GM23248 (cell line): ENCODE measurements at places on chromosomes 4 and X. TPM values are rescaled to one million over a fixed set of nuclear protein-coding genes. Genes with fewer than 3 reads are reported as not detected.

TENM3 gene
- total RNA-seq = 8.1 and 16.3 TPM in 2 replicates

RTL9 gene
- total RNA-seq = 0.13 and 0.97 TPM in 2 replicates

PRSS12 gene
- total RNA-seq = 30.0 and 33.6 TPM in 2 replicates

PPP4R3C gene
- total RNA-seq = not detected in 2 replicates

DNA sequence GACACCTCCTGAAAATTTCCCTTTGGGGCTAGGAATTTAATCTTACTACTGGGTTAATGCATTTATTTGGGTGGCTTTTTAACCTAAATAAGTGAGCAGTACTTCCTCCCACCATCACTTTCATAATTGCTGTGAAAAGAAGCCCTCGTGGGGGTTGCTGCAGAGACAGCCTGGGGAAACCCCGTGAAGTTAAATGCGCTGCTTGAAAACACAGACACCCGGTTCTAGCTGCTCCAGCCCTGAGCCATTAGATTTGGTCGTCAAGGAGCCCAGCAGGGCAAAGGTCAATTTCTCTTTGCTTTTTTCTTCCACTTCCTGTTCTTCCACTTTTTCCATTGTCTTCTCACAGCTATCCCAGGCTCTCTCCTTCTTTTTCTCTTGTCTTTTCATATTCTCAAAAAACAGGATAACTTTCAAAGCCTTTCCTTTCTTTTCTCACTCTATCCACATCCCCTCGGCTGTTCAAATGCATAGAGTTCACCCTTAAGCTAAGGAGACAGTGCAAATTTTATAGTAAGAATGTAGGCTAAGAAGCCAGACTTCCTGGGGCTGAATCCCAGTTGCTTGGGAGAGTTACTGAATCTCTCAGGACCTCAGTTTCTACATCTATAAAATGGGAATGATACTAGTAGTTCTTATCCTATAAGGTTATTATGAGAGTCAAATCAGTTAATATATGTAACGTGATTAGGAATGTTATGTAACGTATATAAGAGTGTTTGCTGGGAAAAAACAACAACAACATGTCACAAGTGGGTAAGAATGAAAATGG is 91.5 kb upstream of the ZNF827 start:
- no peak for DNase-seq
- H3K27ac ChIP-seq = no peak overlapping the region
- H3K4me3 ChIP-seq = no peak overlapping the region
- H3K27me3 ChIP-seq = no peaks in the 10 kb centered on the region

- DNase-seq = no peak
- H3K36me3 ChIP-seq = no peaks in the 10 kb centered on the region
- no peak overlapping the region for H3K4me3 ChIP-seq
These were observed 37.7 kb downstream of the PALLD start for GRCh38 chr4:168534535-168534934.

GRCh38 chr4:20474119-20474518 is 222.4 kb downstream of the SLIT2 start:
- no peak overlapping the region for H3K27ac ChIP-seq
- H3K27me3 ChIP-seq = no peaks in the 10 kb centered on the region
- no peaks in the 10 kb centered on the region for H3K36me3 ChIP-seq
- H3K4me1 ChIP-seq = no peaks in the 10 kb centered on the region
- no peak overlapping the region for H3K4me3 ChIP-seq
- DNase-seq = peak; percentile 51

GRCh38 chr4:93319041-93319440 is 509.5 kb upstream of the ATOH1 start:
- no peaks in the 10 kb centered on the region for H3K36me3 ChIP-seq
- no peaks in the 10 kb centered on the region for H3K4me1 ChIP-seq
- H3K27me3 ChIP-seq = no peaks in the 10 kb centered on the region

- H3K4me3 ChIP-seq = no peak overlapping the region
- H3K36me3 ChIP-seq = no peaks in the 10 kb centered on the region
- no peak for DNase-seq
- no peaks in the 10 kb centered on the region for H3K4me1 ChIP-seq
These were observed 46.5 kb upstream of the RELL1 start for GRCh38 chr4:37732526-37733186.

DNA sequence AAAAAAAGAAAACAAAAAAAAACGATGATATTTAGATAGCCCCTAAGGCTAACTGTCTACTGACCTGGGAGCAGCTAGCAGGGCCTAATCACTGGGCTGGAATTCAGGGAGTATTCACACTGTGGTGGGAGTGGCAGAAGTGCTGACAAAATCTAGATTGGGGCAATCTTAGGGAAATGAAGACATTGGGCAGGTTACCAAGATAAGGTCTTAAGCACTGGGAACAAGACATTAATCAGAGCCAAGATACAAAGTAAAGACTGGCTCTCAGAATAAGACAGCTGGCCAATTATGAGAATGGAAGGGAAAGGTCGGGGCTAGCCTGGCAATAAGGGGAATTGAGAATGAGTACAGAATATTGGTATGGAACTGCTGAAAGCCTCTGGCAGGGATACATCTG is 100.2 kb upstream of the GRIA3 start:
- DNase-seq = peak; percentile 36
- H3K36me3 ChIP-seq = no peaks in the 10 kb centered on the region
- peak overlapping the region; percentile 87 for H3K27ac ChIP-seq
- no peak overlapping the region for H3K4me3 ChIP-seq
- peaks cover 52% of the 10 kb centered on the region for H3K4me1 ChIP-seq

GRCh38 chr4:100823066-100823992 is 305.5 kb upstream of the EMCN start:
- H3K27me3 ChIP-seq = no peaks in the 10 kb centered on the region
- no peak overlapping the region for H3K27ac ChIP-seq
- DNase-seq = peak; percentile 7
- H3K36me3 ChIP-seq = no peaks in the 10 kb centered on the region
- H3K4me1 ChIP-seq = peaks cover 7% of the 10 kb centered on the region

DNA sequence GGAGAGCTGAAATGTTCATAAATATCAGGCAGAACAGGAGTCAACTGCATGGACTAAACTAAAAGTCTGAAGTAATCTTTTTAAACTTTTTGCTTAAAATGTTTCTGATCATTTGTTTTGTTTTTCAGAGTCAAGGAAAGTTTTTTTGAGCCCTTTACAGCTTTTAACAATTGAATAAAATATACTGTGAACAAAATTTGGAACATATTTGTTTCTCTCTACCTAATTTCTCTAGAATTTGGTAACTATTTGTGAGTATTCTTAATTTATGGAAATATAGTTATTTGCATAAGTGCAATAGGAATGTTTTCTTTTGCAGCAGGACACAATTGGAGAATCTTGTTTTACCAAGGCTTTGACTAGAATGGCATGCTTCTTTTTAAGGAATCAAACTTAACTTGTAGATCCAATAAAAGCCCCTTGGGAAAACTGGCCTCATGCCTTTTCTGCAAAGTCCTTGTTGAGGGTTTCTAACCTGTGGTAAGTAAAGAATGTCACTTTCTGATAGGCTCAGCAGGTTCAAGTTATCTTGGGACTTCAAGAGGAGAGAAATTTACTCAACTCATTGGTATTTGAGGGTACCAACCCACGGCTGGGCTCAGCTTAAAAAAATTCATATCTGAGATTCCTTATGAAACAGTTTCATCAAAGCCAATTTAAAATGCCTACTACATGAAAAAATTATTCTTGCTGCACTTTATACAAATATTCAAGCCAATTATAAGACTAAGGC is 91.5 kb downstream of the UPRT start:
- H3K36me3 ChIP-seq = no peaks in the 10 kb centered on the region
- no peak for DNase-seq
- no peak overlapping the region for H3K27ac ChIP-seq
- H3K4me3 ChIP-seq = no peak overlapping the region
- H3K27me3 ChIP-seq = no peaks in the 10 kb centered on the region

- H3K36me3 ChIP-seq = no peaks in the 10 kb centered on the region
- H3K27ac ChIP-seq = no peak overlapping the region
These were observed 91.8 kb upstream of the HPRT1 start for GRCh38 chrX:134368126-134368525.

DNA sequence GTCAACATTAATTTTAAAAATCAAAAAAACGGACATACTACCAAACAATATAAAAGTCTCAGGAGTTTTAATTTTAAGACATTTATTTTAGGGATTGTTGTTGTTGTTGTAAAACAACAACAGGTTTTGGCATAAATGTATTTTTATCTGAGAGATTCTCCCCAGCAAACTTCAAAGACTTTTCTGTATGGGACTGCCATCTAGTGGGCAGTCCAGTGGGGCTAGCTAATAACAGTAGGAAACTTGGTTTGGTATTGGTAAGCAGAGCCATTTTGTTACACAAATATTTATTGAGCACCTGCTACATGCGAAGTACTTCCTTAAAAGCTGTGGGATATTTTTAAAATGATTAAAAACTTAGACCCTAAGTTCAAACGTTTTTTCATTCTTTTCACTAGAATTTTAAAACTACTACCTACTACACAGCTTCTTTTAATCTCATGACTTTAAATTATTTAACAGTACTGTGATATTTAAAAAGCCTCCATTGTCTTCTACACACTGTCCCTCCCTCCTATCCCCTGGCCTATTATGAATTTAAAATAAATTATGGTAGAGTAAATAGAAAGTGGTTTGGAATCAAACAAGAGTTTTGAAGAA is 1028.4 kb upstream of the INTU start:
- H3K27me3 ChIP-seq = no peaks in the 10 kb centered on the region
- H3K36me3 ChIP-seq = no peaks in the 10 kb centered on the region
- H3K27ac ChIP-seq = no peak overlapping the region

DNA sequence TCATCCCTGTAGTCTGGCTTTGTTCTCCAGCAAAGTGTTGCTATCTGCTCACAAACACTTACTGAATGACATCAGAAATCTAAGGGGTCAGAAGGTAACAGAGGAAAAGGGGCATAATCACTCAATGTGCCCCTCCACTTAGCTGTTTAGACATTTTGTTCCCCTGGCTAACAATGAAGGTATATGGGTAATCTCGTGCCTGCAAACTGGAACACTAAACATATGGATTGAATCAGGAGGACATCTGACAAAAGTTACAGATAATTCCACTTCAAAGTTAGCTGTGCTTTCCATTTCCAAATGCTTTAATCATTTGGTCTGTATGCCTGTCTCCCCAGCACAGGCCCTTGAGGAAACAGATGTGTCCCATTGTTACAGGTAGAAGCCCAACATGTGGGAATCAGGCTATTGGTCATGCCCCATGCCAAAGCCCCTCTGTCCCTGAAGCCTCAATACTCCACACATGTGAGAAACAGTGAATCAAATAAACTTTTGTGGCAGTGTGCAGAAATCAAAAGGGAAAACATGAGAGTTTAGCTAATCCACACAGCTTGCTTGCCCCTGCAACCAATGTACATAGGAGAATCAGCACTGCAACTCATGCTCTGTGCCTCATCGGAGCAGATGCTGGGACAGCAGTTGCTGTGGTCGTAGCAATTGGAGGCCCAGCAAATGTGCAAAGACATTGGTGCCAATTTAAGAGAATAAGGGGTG is 111.7 kb downstream of the RNF150 start:
- no peak overlapping the region for H3K4me3 ChIP-seq
- no peak for DNase-seq
- H3K36me3 ChIP-seq = no peaks in the 10 kb centered on the region
- peaks cover 9% of the 10 kb centered on the region for H3K4me1 ChIP-seq
- H3K27me3 ChIP-seq = no peaks in the 10 kb centered on the region

DNA sequence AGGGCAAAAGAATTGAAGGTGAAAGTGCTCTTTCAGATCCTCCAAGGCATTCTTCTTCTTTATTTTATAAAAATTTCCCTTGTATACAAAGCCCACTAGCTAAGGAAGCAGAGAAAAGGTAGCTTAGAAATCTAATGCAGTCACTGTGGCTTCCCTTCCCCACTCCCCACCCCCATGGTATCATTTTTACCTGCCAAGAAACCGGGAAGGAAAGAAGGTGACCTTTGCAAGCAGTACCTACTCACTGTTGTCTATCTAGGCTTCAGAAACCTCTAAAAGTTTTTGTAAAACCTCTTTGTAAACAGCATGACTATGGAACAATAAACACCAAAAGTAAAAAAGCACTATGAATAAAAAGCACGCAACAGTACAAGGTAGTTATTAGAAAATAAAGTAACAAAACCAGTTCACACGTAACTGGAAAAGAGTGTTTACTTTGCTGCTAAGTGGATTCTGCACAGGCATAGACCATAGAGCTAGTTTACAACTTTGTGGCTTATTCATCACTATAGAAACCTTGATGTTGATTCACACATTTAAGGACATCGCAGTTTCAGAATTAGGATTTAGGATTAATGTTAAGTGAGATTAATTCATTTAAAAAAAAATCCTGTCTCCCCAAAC is 109.6 kb upstream of the FTHL17 start:
- no peak for DNase-seq
- no peaks in the 10 kb centered on the region for H3K4me1 ChIP-seq
- H3K27ac ChIP-seq = no peak overlapping the region
- H3K36me3 ChIP-seq = no peaks in the 10 kb centered on the region
- no peak overlapping the region for H3K4me3 ChIP-seq
- no peaks in the 10 kb centered on the region for H3K27me3 ChIP-seq

GRCh38 chr4:84319124-84319523 is 180.0 kb downstream of the NKX6-1 start:
- no peak overlapping the region for H3K27ac ChIP-seq
- peak; percentile 55 for DNase-seq
- no peaks in the 10 kb centered on the region for H3K36me3 ChIP-seq
- H3K27me3 ChIP-seq = no peaks in the 10 kb centered on the region
- H3K4me1 ChIP-seq = no peaks in the 10 kb centered on the region

GRCh38 chrX:103687073-103687695 is 685 bp upstream of the MORF4L2 start:
- H3K4me1 ChIP-seq = peaks cover 29% of the 10 kb centered on the region
- DNase-seq = peak; percentile 89
- H3K36me3 ChIP-seq = peaks cover 27% of the 10 kb centered on the region
- peak overlapping the region; percentile 99 for H3K4me3 ChIP-seq
